Uterus (tissue), 4 donors: ENCODE measurements at places on chromosomes 3 and 15. TPM values are rescaled to one million over a fixed set of nuclear protein-coding genes. Genes with fewer than 3 reads are reported as not detected.

The FANCD2OS gene
- not detected for total RNA-seq

DNA sequence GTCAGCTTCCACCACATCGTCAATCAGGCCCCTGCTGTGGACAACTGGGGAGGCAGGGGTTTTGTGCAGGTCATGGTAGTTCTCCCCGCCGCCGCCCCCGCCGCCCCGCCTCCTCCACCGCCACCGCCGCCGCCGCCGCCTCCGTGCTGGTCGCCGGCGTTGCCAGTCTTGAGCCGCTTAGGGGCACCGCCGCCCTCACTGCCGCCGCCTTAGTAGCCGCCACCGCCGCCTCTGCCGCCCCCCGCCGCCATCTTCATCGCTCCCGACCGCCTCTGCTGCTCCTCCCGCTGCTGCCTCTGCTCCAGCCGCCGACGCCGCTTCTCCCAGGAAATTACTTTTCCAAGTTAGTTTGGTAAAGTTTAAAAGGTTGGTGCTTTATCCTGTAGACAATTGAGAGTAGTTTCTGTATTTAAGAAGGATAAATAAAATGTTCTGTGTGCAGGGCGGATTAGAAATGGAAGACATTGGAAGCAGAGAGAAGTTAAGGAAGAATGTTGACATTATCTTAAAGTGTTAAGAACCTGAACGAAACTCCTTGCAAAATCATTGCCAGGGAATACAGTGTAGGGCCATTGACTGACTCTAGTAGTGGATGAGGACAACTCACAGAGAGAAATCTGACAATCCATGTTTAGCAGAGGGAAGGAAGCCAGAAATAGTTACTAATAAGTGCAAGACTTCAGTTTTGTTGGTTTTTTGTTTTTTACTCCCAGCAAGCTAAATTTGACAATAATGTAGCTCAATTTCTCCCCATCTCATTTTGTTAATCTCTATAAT is 53.0 kb upstream of the GOLGA8A start:
- DNase-seq: no peak

- no peak for DNase-seq
Observed at GRCh38 chr15:63136742-63137141, 15.1 kb downstream of the LACTB start.

The CTXN2 gene
- not detected for total RNA-seq

- no peak for DNase-seq
Observed at GRCh38 chr3:86929046-86929445, 61.9 kb downstream of the VGLL3 start.

DNA sequence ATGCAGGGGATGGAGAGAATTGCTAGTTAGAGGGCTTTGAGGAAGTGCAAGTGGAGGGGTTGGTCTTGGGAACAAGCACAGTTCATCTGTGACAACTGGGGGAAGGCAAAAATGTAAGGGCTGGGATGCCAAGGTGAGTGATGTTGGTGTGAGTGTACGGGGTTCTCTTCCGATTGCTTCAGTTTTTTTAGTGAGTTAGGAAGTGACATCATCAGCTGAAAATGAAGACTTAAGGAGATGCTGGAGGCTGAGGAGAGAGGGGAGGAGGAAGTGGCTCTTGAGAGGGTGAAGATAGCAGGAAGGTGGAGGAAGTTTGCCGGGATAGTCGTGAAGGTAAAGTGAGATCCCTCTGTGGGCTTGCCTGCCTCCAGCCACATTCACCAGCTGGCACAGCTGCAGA is 12.7 kb downstream of the TICRR start:
- DNase-seq: no peak

GRCh38 chr3:192862408-192863090 is 55.1 kb downstream of the MB21D2 start:
- no peak for DNase-seq

- no peak for DNase-seq
Observed at GRCh38 chr15:96860741-96861140, 530.2 kb downstream of the NR2F2 start.

The RSL24D1 gene
- 162 TPM for total RNA-seq

The XIRP1 gene
- total RNA-seq: 0.07 TPM

GRCh38 chr15:57495041-57495440 is 96.7 kb upstream of the MYZAP start:
- DNase-seq: no peak

DNA sequence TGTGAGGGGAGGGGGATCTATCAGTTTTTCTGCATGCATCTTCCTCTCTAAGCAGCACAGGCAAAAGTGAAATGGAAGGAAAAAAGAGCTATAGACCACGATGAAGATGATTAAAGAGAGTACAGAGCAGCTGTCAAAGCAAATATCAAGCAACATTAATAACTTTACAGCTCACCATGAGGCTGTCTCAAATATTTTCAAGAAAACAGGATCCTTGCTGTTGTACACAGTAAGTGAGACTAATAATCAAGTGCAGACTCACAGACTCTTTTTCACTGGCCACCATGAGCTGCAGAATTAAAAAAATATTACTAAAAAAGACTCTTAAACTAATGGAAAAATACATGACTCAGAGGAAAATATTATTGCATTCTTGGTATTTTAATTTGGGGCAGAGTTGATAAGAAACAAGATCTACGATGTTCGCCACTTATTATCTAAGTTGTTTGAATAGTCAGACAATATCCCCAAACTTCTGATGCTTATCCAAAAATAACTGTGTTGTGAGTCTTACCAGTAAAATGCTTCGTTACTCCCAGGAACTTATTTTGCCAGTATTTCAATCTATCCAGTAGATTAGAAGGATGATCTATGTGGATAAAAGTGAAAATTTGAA is 817.5 kb upstream of the ALCAM start:
- no peak for DNase-seq

The ITIH4 gene
- 0.26 TPM for total RNA-seq

The SUSD5 gene
- 9.5 TPM for total RNA-seq

DNA sequence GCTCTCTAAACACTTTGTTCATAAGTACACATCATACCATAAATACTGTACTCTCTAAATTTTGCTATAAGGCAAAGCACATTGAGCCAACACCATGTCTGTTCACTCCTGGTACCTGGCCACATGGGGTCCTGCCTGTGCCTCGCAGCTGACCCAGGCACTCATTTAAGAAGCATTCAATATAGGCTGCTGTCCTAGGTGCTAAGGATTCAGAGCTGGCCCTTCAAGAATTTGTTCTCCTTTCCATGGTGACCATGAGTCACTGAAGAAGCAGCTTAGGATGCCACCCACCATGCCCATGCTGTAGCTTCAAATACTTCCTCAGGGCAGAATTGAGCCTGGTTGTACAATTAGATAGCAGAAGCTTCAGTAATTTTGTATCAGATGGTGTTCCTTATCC is 119.2 kb upstream of the ZBED2 start:
- no peak for DNase-seq

GRCh38 chr3:71776538-71776937 is 8.4 kb downstream of the PROK2 start:
- no peak for DNase-seq

The ACTC1 gene
- total RNA-seq: not detected

- DNase-seq: no peak
Observed at GRCh38 chr15:49860101-49860500, 239.3 kb downstream of the DTWD1 start.

GRCh38 chr3:46283881-46284450 is 41.7 kb downstream of the CCR3 start:
- DNase-seq: no peak

GRCh38 chr3:181752202-181752671 is 40.5 kb downstream of the SOX2 start:
- no peak for DNase-seq

The CGNL1 gene
- 23.5 TPM for total RNA-seq

The SGO1 gene
- 7.2 TPM for total RNA-seq

DNA sequence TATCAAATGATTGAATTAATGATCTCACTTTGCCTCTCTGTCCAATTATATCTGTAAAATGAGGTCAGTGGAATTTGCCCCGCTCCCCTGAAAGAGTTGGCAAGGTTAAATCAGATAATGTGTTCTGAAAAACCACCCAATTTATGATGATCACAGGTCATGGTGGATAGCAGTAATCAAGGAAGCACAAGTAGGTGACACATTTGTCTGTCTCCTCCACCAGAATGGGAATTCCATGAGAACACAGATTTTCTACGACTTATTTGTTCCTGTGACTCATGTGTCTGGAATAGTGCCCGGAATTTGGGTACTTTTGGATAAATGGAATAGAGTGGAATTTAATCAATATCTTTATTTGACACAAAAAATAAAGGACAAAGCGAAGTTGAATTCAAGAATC is 220.9 kb upstream of the SUCLG2 start:
- no peak for DNase-seq

The FBXL22 gene
- 20.2 TPM for total RNA-seq

DNA sequence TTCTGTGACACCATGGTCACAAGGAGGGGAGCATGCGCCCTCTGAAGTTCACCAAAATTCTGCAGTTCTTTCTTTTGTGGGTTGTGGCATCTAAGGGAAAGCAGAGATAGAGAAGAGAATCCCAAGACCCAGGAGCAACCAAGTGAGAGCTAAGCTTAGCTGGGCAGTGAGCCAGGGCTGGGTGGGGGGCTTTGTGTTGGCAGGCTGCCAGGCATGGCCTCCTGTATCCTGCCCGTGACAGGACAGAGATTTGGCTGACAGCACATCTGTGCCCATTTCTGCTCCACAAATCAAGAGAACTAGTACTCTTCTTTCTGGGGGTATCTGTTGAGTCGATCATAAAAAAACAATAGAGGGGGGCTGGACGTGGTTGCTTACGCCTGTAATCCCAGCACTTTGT is 66.2 kb downstream of the NMNAT3 start:
- no peak for DNase-seq

DNA sequence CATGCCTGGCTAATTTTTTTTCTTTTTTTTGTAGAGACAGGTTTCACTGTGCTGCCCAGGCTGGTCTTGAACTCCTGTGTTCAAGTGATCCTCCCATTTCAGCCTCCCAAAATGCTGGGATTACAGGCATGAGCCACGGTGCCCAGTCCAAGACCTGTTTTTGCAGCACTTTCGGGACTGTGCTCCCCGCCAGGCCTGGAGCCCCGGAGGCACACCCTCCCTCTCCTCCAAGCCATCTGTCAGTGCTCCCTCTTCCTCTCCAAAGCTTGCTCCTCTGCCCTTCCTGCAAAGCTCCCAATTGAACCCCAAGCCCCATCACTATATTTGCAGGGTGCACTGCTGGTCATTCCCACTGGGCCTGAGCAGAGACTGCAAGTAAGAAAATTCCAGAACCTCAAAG is 98.1 kb downstream of the CORO2B start:
- no peak for DNase-seq

The TMCO5A gene
- not detected for total RNA-seq

The PARP16 gene
- 3.8 TPM for total RNA-seq
